ENCODE measurements at places on chromosomes 2 and 18. TPM values are rescaled to one million over a fixed set of nuclear protein-coding genes. Genes with fewer than 3 reads are reported as not detected.

DNA sequence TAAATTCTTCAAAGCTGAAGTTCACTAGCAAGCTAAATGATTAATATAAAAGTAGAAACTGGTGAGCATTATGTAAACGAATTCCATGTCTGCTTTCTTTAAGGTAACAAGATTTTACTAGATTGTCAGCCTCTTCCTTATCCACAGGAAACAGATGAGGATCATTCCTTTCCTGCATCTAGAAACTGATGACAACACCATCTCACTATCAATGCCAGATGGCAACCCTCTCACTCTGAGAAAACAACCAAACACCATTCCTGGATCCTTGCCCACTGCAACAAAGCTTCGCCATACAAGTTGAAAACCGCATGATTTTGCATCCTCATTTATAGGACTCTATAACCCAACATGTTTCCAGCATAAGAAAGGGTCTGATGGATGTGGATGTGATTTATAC lies 122.9 kb downstream of the ZNF521 start:
- no peaks in the 10 kb centered on the region for H3K4me1 ChIP-seq
- no peak for DNase-seq
- no peak overlapping the region for H3K4me3 ChIP-seq
- H3K36me3 ChIP-seq: no peaks in the 10 kb centered on the region
- H3K27me3 ChIP-seq: peaks cover 7% of the 10 kb centered on the region

DNA sequence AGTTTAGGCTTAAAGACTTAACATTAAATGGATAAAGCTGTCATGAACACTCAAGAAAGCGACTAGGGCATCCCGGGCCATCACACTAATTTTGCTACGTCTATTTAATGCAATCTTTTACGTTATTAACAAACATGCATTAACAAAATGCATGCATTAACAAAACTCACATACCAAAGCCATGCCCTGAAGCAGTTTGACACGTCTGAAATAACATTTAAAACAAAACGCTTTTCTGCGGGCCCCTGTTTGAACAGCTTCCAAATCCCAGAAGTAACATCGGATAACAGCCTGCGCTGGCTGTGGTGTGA lies 458 bp downstream of the B4GALT6 start:
- no peaks in the 10 kb centered on the region for H3K36me3 ChIP-seq
- no peak for DNase-seq

GRCh38 chr2:201806442-201807170 lies at the start of gene CDK15:
CDK15 (plus strand) TSS chr2:201806537; CDS start chr2:201806665, 128 bp downstream.
- no peak within 1 kb of the TSS for H3K27ac ChIP-seq
- no peak for DNase-seq
- H3K27me3 ChIP-seq: peaks cover 20% of the 10 kb centered on the region
- H3K36me3 ChIP-seq: no peaks in the 10 kb centered on the region
- no peak within 1 kb of the TSS for H3K4me3 ChIP-seq

DNA sequence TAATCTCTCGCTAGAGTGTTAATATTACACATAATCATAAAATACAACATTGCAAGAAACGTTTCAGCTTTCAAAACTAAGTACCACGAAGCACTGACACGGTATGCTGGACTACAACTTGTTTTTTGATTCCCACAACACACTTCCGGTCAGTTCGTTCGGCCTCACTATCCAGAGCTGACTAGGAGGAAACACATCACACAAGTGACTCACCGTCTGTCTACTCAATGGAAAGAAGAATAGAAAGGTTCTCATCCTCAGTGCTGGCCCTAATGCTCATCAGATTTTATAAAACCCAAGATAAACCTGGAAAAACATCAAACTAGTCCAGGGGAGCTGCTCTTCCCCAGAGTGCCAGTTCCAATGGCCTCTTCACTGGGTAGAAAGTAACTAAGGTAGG lies 42.9 kb downstream of the ZNF385B start:
- H3K27me3 ChIP-seq: no peaks in the 10 kb centered on the region
- DNase-seq: no peak
- H3K27ac ChIP-seq: no peak overlapping the region
- no peak overlapping the region for H3K4me3 ChIP-seq
- H3K36me3 ChIP-seq: no peaks in the 10 kb centered on the region
- H3K4me1 ChIP-seq: no peaks in the 10 kb centered on the region

Gene UGT1A8
- not detected for total RNA-seq

- H3K27me3 ChIP-seq: no peaks in the 10 kb centered on the region
- no peaks in the 10 kb centered on the region for H3K4me1 ChIP-seq
- DNase-seq: no peak
- no peak overlapping the region for H3K4me3 ChIP-seq
These were observed 433.7 kb upstream of the MYT1L start for GRCh38 chr2:2764739-2765138.

DNA sequence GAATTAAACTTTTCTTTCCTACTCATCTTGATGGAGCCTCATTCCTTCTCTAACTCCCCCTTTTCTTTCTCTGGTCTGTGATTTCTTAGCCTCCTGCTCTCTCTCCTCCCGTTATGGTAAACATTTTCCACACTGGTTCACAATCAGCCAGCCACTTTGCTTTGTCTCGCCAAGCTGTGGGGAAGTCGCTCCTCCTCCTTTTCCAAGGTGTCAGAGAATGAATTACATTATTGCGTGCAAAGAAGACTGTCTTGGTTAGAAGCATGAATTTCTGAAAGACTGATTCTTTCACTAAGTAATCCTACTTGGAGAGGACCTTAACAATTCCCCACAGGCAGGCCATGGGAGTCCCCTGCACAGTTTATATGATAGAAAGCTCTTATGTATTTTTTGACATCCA lies 46.1 kb downstream of the RASGRP3 start:
- peaks cover 28% of the 10 kb centered on the region for H3K36me3 ChIP-seq
- no peak for DNase-seq
- H3K27ac ChIP-seq: no peak overlapping the region

Gene KCNIP3
- total RNA-seq: not detected

Gene CNGA3
- total RNA-seq: not detected

Gene TFCP2L1
- total RNA-seq: 0.03 TPM

Gene FHOD3
- not detected for total RNA-seq

Gene CLIP4
- 42.6 TPM for total RNA-seq

Gene TDRD15
- total RNA-seq: not detected

DNA sequence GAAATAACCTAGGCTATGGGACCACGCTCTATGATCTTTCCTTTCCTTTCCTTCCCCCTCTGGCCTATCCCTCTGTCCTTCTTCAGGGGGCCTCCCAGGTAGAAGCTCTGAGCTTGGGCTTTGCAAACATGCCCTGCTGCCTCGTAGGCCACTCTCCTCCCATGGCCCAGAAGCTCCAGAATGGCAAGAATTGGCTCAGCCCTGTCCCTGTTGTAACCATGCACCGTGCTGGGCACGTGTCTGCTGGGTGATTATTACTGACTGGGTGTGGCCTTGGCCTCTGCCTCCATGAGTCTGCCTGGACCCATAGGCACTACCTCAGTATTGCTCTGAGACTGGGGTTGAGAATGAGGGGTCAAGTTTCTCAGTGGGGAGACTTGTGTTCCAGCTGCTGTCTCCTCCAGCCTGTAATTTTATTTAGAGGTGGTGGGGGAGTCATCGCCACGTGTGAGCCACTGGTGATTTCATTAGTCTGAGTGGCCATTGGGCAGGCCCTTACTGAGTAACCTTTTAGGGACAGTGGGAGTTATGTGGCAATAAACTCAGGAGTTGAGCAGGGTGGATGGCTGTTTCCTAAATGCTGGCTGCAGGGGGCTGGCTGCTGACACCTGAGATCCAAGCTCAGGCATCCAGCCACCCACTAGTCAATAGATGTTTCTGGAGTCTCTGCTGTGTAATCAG lies 157.9 kb downstream of the CLIP4 start:
- H3K4me1 ChIP-seq: no peaks in the 10 kb centered on the region
- H3K27me3 ChIP-seq: peaks cover 14% of the 10 kb centered on the region
- no peak for DNase-seq
- H3K36me3 ChIP-seq: no peaks in the 10 kb centered on the region

GRCh38 chr2:188893972-188894371 lies 80.2 kb upstream of the COL3A1 start:
- no peaks in the 10 kb centered on the region for H3K27me3 ChIP-seq
- no peaks in the 10 kb centered on the region for H3K4me1 ChIP-seq
- no peak overlapping the region for H3K4me3 ChIP-seq
- DNase-seq: no peak
- no peak overlapping the region for H3K27ac ChIP-seq

DNA sequence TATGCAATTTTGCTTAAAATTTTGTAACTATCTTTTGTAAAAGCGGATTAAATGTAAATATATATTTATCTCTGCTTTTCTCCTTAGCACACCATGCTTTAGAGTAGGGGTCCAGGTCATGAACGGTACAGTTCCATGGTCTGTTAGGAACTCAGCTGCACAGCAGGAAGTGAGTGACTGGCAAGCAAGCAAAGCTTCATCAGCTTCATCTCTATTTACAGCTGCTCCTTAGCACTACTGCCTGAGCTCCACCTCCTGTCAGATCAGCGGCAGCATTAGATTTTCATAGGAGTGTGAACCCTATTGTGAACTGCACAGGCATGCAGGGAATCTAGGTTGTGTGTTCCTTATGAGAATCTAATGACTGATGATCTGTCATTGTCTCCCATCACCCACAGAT lies 959.0 kb upstream of the SLC39A10 start:
- no peaks in the 10 kb centered on the region for H3K36me3 ChIP-seq
- no peaks in the 10 kb centered on the region for H3K4me1 ChIP-seq
- H3K27ac ChIP-seq: no peak overlapping the region

GRCh38 chr2:197072533-197072932 lies 146.0 kb upstream of the PGAP1 start:
- H3K4me3 ChIP-seq: no peak overlapping the region
- no peaks in the 10 kb centered on the region for H3K27me3 ChIP-seq
- H3K36me3 ChIP-seq: peaks cover 67% of the 10 kb centered on the region
- DNase-seq: no peak
- H3K4me1 ChIP-seq: peaks cover 26% of the 10 kb centered on the region

Gene CAPN14
- 0.28 TPM for total RNA-seq

- no peak overlapping the region for H3K4me3 ChIP-seq
- H3K27ac ChIP-seq: no peak overlapping the region
- no peaks in the 10 kb centered on the region for H3K27me3 ChIP-seq
- H3K4me1 ChIP-seq: peaks cover 9% of the 10 kb centered on the region
- peaks cover 18% of the 10 kb centered on the region for H3K36me3 ChIP-seq
These were observed 34.7 kb downstream of the C2orf74 start for GRCh38 chr2:61196671-61197070.

DNA sequence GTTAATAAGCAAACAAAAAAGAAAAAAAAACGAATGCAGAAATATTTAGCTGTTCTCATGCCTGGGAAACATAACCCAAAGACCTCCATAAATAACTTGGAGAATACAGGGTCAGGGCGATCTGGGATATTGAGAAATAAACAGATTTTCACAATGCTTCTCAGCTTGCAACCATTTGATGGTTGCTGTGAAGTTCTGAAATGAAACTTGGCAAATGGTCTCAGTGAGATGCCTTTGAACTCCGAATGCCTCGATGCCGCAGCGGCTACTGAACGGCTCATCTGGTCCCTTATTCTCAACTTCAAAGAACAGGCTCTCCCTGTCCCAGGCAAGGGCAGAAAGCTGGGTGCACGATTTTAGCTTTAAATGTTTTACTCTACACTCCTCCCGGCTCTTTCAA lies 78.1 kb downstream of the ZNF516 start:
- H3K27me3 ChIP-seq: no peaks in the 10 kb centered on the region
- no peak overlapping the region for H3K4me3 ChIP-seq
- no peaks in the 10 kb centered on the region for H3K4me1 ChIP-seq
- H3K36me3 ChIP-seq: no peaks in the 10 kb centered on the region
- H3K27ac ChIP-seq: no peak overlapping the region

GRCh38 chr2:127700527-127701192 lies 637 bp upstream of the SFT2D3 start:
- peak overlapping the region; percentile 90 for H3K4me3 ChIP-seq
- H3K27ac ChIP-seq: peak overlapping the region; percentile 97
- H3K36me3 ChIP-seq: peaks cover 17% of the 10 kb centered on the region
- DNase-seq: no peak
- H3K4me1 ChIP-seq: peaks cover 25% of the 10 kb centered on the region

DNA sequence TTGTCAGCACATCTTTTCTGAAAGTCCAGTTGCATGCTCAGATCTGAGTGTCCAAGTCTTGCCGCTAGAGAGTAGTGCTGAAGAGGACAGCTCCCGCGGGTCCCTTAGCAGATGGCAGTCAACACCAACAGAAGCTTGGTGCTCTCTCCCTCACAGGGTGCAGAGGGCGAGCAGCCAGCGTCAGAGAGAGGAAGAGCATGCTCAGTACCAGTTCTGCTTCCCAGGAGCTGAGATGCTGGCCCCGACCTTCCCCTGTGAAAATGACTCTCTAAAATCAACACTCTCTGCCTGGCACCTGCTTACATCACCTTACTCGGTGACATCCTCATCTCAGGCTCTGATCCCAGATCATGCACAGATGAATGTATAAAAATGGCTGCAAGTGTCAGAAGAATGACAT lies 86.0 kb upstream of the TWIST2 start:
- H3K36me3 ChIP-seq: no peaks in the 10 kb centered on the region
- no peaks in the 10 kb centered on the region for H3K4me1 ChIP-seq
- peaks cover 5% of the 10 kb centered on the region for H3K27me3 ChIP-seq
- H3K27ac ChIP-seq: no peak overlapping the region
- DNase-seq: no peak

GRCh38 chr2:211994806-211995205 lies 543.8 kb downstream of the ERBB4 start:
- no peaks in the 10 kb centered on the region for H3K27me3 ChIP-seq
- no peak overlapping the region for H3K27ac ChIP-seq
- DNase-seq: no peak
- no peaks in the 10 kb centered on the region for H3K36me3 ChIP-seq
- no peak overlapping the region for H3K4me3 ChIP-seq

DNA sequence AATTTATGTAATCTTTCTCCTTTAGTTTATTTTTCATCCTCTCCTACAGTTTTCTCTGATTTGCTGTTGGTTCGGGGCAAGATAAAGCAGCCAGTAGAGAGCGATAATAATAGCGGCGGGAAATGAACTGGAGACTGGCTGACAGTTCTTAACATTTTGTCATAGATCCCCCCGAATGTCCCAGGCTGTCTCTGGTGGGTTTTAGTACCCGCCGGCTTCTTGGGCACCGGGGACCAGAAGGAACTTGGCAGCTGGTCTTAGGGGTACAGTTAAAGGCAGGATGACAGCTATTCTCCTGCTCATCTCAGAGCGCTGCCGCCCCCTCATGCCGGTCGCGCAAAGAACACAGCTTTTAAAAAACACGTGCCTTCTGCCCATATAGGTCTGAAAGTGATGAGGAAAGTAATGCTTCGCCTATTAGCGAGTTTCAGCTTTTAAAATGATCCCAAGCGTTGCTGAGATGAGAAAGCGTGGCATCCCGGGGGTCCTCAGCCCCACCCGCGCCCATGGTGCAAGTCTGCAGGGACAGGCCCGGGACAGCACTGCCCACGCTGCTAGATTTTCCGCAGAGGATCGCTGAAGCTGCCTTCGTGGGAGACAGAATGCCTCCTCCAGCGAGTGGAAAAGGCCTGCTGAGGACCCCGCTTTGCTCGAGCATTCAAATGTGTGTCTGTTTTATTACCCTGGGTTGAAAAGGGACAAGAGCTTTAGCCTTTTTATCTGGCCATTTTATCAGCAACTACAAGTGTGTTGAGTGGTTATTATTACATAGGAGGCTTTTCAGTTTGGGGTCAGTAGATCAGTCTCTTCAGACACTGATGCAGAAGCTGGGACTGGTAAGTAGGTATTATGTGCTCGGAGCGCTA lies 3.8 kb downstream of the ONECUT2 start:
- H3K36me3 ChIP-seq: peaks cover 2% of the 10 kb centered on the region
- H3K27me3 ChIP-seq: peaks cover 87% of the 10 kb centered on the region
- peaks cover 25% of the 10 kb centered on the region for H3K4me1 ChIP-seq
- H3K27ac ChIP-seq: peak overlapping the region; percentile 48
- H3K4me3 ChIP-seq: peak overlapping the region; percentile 33
